ENCODE measurements at places on chromosomes 12 and 14. TPM values are rescaled to one million over a fixed set of nuclear protein-coding genes. Genes with fewer than 3 reads are reported as not detected.

GRCh38 chr12:7991535-7991934, 41.0 kb upstream of the FOXJ2 start:
- DNase-seq, result no peak

RPL10L gene
- polyA plus RNA-seq, result not detected

E2F7 gene
- polyA plus RNA-seq, result 3.3 TPM

GRCh38 chr14:106883218-106883692, 1356.9 kb downstream of the TMEM121 start:
- DNase-seq, result peak; percentile 13

DNA sequence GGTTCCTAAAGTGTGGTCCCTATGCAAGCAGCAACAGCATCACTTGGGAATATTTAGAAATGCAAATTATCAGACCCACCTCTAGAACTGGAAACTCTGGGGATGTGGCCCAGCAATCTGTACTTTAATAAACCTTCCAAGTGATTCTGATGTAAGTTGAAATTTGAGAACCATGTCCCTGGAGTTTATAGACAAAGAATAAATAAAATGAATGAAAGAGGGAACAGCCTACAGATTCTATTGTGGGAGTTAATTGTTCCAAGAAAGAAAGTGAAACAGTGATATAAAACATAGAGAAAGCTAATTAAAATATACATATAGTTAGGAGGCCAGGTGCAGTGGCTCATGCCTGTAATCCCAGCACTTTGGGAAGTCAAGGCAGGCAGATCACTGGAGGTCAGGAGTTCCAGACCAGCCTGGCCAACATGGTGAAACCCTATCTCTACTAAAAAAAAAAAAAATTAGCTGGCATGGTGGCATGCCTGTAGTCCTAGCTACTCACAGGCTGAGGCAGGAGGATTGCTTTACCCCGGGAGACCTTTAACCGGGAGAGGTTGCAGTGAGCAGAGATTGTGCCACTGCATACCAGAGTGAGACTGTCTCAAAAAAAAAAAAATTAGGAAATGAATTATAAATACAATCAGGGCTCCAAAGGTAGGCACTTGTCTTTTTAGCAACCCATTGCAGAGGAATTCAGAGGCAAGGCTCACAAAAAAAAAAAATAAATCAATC, 507.5 kb downstream of the NAV3 start:
- DNase-seq, result no peak

- peak; percentile 71 for DNase-seq
Measured at GRCh38 chr14:58731465-58732293, 93.9 kb downstream of the DACT1 start.

HCFC2 gene
- 26.9 TPM for polyA plus RNA-seq

GRCh38 chr14:56815745-56816144, 5.5 kb upstream of the OTX2 start:
- no peak for DNase-seq

- DNase-seq, result no peak
Measured at GRCh38 chr14:100374876-100375265, 51.7 kb downstream of the SLC25A47 start.

PHETA1 gene
- polyA plus RNA-seq, result 8.7 TPM

- no peak for DNase-seq
Measured at GRCh38 chr12:66072566-66072965, 58.0 kb downstream of the LLPH start.

COX8C gene
- polyA plus RNA-seq, result 0.25 TPM

NINJ2 gene
- 6.6 TPM for polyA plus RNA-seq

DNA sequence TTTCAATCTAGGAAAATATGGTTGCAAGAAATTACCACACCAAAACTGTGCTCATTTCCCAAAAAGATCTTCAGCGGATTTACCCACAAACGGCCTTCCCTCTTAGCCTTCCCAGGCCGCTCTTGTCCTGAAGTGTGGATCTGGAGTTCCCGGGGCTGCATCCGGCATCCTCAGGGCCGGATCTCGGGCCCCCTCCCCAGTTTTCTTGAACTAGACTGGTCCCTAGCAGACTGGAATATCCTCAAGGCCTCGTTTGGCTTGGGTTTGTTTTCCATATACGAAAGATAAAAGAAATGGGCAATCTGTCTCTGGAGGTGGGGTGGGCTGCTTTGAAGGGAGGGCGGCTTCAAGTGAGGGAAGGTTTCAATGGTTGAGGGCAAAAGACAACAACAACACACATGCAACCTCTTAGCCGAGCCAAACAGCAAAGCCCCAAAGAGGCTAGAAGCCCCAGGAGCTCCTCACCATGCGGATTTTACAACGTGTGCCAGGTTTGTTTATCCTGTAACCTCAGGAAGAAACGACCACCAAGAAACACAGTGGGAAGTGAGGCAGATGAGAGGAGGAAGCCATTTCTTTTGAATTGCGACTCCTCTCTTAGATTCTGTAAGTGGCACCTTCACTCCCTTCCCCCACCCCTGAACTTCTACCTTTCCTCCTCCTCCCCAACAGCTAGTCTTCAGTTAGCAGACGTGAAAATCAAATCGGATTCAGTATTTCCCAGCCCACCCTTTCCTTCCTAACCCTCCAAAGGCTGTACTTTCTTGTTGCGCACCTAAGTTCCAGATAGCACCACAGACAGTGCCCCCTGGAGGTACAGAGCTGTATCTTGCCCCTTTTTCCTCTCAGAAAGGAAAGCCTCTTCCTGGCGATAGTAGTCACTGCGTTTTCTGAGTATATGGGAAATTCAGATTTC, 2.6 kb downstream of the MYF6 start:
- peak; percentile 61 for DNase-seq

KRT83 gene
- polyA plus RNA-seq, result not detected

DNA sequence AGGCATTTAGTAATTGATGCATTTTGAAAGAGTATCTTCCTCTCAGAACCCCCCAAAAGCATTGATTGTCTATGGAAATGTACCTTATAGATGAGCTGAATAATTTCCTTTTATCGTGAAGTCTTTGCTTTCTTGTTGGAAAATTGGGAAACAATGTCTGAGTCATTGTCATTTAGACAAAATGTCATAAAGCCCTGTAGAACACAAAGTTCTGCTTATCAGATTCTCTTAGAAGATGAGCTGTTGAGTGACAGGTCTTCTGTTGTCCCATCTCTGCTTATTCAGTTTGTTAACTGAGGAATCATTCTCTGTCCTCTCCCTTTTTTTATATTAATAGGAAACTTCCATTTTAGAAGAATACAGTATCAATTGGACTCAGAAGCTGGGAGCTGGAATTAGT, 22.9 kb downstream of the MAPKAPK5 start:
- no peak for DNase-seq

DNA sequence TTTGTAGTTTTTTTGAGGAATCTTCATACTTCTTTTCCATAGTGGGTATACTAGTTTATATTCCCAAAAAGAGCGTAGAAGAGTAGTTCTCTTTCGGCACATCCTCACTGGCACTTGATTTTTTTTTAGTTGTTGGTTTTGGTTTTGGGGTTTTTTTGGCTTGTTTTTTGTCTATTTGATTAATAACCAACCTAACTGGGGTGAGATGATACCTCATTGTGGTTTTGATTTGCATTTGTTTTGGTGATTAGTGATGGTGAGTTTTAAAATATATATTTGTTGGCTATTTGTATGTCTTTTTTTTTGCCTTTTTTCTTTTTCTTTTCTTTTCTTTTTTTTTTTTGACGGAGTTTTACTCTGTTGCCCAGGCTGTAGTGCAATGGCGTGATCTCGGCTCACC, 69.7 kb upstream of the BTG1 start:
- DNase-seq, result no peak

CBLN3 gene
- polyA plus RNA-seq, result 1.7 TPM

DNA sequence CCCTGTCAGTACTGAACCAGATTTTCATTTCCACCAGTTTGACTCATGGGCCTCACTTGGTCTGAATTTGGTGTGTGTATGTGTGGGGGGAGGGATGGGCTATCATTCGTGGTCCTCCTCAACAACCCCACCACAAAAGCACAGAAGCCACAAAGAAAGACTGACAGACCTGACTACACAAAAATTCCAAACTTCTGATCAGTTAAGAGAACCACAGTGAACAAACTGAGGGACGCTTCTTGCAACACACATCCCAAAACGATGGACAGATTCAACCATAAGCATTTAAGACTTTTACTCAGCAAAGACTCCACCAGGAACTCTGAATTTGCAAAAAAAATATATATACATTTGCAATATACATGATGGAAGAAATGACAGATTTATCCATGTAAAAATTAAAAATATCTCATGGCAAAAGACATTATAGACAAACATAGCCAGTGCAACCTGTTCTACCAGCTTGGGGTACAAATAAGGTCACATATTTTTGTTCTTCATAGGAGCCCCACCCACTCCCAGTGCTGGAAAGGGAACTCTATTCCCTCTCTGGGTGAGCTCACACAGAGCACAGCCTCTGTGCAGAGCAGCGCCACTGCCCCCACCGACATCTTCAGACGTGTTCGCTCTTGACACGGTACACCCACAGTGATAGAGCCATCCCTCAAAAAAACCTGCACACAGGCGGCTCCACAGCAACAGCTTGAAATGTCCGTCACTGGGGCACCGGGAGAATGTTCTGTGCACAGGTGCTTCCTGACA, 49.7 kb downstream of the JAG2 start:
- DNase-seq, result no peak

DNA sequence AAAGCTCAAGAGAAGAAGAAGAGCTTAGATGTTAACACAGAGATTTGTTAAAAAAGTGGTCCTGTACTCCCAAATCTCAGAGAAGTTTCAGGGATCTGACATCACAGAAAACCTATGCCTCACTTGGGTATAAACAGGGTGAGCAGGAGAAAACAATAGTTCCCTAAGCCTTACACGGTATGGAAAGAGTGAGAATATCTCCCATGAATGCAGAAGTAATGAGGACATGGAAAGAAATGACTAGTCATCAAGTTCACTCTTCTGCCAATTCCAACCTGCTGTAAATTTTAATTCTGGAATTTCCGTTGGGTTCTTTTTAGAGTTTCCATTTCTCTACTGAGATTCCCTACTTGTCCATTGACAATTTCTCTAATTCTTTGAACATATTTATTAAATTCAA, 6.2 kb upstream of the PTGER2 start:
- peak; percentile 64 for DNase-seq

DNA sequence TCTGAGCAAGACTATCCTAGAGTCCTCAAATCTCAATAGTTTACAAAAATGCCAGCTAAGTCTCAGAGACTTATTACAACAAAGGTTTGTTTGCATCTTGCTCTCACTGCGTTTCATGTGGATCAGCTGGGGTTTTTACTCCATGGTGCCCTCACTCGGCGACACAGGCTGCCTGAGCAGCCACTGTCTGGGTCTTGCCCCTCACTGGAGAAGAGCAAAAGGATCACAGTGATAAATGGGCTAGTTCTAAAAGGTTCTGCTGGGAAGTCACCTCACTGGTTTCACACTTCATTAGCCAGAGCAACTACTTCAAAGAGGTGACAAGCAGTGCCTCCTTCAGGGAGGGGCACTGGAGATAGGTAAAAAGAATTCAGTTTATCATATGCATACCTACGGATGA, 392.0 kb downstream of the RPL10L start:
- DNase-seq, result no peak

CLEC9A gene
- polyA plus RNA-seq, result 0.40 TPM
